ENCODE measurements at places on chromosomes 7 and 10.

DNA sequence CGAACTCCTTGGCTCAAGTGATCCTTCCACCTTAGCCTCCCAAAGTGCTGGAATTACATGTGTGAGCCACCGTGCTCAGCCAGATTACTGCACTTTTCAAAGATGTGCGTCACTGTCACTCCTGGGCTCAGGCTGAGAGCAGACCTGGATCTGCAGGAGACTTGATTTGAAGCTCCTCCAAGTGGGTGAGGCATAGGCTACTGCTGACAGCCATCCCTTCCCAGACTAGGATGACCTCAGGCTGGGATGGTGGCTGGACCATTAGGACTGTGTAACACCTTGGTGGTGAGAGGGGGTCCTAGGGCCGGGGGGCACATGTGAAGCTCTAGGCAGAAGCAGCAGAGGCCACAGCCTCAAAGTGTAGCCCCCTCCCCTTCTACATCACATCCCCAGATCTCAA is 8.2 kb upstream of the SRRM3 start:
- DNase-seq = no peak

DNA sequence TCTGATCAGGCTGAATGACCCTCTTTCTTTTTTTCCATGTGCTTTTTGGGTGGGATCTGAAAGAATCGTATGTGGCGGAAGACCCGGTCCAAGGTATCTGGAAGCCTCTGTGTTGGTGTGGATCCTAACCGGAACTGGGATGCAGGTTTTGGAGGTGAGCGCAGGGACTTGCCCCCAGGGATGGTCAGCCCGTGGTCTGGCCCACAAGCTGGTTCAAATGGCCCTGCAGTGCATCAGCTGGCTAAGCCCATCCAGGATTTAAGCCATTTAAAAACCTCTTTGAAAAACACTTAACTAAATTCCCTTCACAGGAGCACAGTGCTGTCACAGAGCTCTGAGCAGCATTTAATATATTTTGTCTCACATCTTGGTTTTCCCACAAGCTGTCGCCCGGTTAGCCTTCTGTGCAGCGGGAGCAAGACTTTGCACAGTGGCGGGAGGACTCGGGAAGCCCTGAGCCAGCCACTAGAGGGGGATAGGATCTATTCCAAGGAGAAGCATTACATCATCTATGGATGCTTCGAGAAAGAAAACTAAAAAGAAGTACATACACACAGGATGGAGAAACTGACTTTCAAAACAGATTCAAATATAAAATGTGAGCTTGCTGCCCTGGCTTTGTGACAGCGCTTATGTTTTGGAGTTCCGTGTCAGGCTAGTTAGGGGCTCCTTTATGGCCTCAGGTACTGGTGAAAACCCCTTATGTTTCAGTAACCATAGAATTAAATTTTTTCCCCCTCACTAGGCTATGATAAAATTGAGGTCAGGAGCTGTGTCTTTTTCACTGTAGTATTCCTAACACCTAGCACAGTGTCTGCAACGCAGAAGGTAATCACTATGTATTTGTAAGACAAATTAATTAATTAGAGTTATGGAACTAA is 11.3 kb downstream of the CPA2 start:
- peak; percentile 35 for DNase-seq

GRCh38 chr7:158885624-158886023 is 29.3 kb downstream of the DYNC2I1 start:
- DNase-seq = peak; percentile 42

GRCh38 chr10:101444058-101444898 is 90.3 kb downstream of the BTRC start:
- DNase-seq = peak; percentile 44

- no peak for DNase-seq
Measured at GRCh38 chr7:155169498-155170065, 99.5 kb downstream of the HTR5A start.

GRCh38 chr7:88279323-88279722 is 27.4 kb downstream of the STEAP4 start:
- DNase-seq = no peak

DNA sequence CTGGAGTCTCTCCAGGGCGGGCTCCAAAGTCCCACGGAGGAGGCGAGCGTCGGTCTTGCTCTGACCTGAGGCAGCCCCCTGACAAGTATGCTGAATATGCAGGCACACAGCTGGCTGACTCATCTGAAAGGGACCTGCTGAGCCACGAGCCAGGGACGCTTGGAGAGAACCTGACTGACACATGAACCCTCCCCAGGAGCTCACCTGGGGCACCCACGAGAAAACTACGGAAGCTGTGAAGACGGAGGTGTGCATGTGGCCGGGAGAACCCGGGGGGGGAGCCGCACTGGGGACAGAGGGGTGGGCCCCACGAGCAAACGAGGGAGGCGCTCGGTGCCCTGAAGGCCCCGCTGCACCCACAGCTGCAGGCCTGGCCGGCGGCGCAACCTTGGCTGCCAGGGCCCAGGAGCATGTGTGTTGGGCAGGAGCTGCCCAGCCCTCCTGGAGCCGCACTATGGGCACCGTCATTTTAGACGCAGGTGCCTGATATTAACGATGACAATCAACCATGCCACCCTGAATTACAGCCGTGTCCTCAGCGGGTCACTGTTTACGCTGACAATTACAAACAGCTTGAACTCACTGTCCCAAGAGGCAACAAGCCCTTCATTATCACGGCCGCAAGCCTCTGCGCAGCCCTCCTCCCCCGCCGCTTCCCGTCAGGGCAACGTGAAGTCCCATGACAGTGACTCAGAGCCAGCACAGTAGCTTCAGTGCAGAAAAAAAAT is 64.7 kb downstream of the DIP2C start:
- DNase-seq = peak; percentile 11

DNA sequence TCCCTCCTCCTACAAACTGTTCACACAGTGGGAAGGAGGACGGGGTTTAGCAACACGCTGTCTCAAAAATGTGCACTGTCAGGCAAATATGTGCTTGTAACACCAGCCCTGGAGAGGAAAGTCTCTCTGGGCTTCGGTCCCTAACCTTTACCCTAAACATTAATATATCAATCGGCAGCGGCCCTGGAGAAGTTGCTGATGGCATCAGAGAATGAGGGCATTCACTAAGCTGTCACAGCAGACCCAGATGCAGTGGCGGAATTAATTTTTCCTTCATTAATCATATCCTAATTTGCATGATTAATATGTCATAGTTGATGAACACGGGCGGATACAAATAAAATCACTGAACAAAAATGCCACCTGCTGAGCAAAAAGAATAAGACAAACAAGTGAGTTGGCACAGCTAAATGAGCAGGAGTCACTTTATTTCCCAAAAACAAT is 45.2 kb upstream of the INSIG1 start:
- DNase-seq = no peak

- no peak for DNase-seq
Measured at GRCh38 chr7:117582219-117582704, 102.4 kb downstream of the CFTR start.
